ENCODE measurements at places on chromosomes 2 and 18.

GRCh38 chr2:57479981-57480380 lies 566.6 kb upstream of the VRK2 start:
- no peak for DNase-seq

DNA sequence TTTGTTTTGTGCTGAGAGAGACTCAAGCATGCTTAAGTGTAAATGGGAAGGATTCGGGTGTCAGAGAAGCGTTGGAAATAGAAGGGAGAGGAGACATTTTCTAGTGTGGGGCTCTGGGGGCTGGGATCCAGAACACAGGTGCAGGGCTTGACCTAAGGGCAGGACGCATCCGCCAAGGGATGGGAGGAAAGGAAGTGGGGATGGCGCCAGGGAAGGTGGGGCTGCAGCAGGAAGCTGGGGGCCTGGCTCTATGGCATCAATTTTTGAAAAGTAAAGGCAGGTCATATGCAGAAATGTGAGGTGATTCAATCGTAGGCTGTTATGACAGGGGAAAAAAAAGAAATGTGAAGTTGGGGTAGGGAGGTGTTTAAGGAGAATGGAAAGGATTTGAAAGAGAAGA lies 143.2 kb upstream of the SERTAD2 start:
- DNase-seq: no peak

DNA sequence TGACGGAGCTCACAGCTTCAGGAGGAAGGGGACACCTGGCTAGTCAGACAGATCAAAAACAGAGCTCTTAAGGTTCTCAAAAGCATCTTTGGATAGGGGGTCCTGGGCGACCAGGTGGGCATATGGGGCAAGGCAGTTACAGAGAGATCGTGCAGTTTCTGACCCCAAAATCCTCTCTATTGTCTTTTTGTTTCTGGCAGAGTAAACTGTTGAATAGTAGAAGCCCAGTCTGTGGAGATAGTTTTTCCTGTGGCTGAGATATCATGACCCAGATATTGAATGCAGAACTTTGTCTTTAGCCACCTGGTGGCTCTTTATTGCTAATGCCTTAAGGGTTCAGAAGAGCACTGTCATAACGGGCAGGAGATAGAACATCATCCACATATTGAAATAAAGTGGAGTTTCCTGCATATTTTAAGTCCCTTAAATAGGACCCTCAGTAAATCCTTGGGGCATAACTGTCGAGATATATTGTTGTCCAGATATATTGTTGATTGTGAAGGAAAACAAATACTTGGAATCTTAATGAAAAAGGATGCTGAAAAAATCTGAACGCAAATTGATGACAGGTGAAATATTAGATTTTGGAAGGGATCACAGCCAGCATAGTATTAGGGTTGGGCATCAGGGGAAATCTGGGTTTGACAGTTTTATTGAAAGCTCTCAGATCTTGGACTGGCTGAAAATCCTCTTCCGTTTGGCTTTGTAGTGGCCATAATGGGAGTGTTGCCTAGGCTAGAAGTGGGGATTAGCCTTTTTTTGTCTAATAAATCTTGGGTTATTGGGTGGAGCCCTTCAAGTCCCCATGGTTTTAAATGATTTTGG lies 14.1 kb upstream of the ZDBF2 start:
- no peak for DNase-seq

- DNase-seq: no peak
These were observed 85.6 kb upstream of the ST3GAL5 start for GRCh38 chr2:85974390-85974789.

GRCh38 chr2:50650403-50650810 lies 381.5 kb downstream of the NRXN1 start:
- DNase-seq: no peak

DNA sequence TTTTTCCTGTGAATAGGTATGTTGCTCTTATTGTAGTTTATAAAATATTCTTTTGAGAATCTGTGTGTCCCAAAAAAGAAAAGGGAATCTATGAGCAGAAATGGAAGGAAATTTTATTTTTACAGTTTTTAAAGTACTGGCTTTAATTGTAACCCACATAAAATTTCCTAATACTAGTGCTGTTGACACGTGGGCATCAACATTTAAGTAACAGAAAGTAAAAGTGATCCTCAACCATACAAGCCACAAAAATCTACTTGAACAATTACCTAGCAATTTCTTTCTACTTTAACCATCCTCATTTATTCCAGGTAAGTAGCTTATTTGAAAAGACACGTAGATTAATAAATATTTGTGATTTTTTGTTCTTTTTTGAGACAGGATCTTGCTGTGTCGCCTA lies 62.0 kb downstream of the MAP3K20 start:
- DNase-seq: no peak

GRCh38 chr2:235223011-235223410 lies 270.8 kb upstream of the AGAP1 start:
- DNase-seq: no peak

- DNase-seq: no peak
These were observed 25.9 kb upstream of the ZEB2 start for GRCh38 chr2:144545787-144546186.

DNA sequence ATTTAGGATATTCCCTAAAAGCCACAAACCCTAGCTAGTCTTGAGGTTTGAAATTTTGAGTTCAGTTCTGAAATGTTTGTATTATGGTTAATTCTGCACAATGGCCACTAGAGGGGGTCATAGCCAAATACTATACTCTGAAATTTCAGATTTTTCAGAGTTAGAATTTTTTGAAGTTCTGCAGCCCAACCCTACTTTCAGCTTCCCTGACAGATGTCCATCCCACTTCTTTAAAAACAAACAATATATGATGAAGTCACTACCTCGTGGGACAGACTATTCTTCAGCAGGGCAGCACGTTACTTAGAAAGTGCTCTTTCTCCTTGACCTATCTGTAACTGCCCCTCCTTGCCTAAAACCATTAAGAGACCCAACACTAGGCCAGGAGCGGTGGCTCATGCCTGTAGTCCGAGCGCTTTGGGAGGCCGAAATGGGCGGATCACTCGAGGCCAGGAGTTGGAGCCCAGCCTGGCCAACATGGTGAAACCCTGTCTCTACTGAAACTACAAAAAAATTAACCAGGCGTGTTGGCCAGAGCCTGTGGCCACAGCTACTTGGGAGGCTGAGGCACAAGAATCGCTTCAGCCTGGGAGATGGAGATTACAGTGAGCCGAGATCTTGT lies 48.2 kb upstream of the PAPOLG start:
- peak; percentile 37 for DNase-seq

GRCh38 chr18:24456549-24456948 lies 3.9 kb upstream of the HRH4 start:
- DNase-seq: no peak

DNA sequence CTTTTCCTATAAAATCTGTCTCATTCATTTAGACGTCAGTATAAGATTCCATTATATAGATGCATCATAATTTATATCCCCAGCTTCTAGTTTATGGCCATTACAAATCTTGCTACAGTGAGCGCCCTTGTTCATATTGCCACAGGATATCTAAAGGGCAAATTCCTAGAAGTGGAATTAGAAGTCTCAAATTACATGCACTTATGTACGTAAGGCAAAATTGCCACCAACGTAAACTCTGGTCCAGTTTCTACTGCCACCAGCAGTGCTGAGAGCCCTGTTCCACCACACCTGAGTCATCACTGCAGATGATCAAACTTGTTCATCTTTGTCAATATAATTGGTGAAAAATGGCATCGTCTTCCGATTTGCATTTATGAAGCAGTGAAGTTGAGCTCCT lies 90.9 kb upstream of the ID2 start:
- DNase-seq: no peak

DNA sequence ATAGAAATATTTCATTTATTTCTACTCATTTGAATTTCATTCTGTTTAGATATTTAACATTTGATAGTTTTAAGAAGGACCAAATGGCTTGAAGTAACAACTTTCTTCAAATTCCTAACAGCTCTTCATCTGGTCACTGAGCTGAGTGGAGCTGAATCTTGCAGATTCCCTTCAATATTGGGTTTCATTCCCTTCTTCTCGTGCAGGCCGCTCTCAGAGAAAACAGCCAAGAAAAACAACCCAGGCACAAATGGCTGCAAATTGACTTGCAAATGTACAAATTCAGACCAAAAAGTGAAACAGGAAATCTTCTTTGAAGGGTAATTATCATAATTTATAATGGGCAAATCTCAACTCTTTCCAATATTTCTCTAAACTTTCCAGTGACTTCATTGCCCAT lies 30.3 kb upstream of the GCG start:
- DNase-seq: no peak

- DNase-seq: no peak
These were observed 213.6 kb upstream of the CELF4 start for GRCh38 chr18:37779220-37779619.

GRCh38 chr2:42848265-42848664 lies 55.9 kb upstream of the HAAO start:
- no peak for DNase-seq

GRCh38 chr2:101736233-101736632 lies 38.7 kb downstream of the MAP4K4 start:
- DNase-seq: no peak

DNA sequence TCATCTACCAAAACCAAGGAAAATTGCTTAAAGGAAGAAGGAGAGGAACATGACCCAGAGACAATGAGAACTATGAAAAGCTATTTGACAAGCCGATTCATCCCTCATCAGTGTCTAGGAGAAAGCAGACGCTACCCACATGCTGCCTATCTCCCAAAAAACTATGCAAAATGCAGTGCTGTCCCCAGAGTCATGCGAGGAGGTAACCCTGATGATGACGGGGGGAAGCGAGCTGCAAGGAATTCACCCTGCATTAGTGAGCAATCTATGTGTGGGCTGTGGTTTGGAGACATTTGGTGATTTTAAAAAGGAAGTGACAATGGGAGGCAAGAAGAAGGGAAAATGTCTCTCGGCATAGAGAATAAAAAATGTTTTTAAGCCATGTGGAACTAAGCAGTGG lies 472.7 kb downstream of the CMPK2 start:
- DNase-seq: no peak

GRCh38 chr2:142332196-142332595 lies 201.4 kb upstream of the LRP1B start:
- DNase-seq: no peak

DNA sequence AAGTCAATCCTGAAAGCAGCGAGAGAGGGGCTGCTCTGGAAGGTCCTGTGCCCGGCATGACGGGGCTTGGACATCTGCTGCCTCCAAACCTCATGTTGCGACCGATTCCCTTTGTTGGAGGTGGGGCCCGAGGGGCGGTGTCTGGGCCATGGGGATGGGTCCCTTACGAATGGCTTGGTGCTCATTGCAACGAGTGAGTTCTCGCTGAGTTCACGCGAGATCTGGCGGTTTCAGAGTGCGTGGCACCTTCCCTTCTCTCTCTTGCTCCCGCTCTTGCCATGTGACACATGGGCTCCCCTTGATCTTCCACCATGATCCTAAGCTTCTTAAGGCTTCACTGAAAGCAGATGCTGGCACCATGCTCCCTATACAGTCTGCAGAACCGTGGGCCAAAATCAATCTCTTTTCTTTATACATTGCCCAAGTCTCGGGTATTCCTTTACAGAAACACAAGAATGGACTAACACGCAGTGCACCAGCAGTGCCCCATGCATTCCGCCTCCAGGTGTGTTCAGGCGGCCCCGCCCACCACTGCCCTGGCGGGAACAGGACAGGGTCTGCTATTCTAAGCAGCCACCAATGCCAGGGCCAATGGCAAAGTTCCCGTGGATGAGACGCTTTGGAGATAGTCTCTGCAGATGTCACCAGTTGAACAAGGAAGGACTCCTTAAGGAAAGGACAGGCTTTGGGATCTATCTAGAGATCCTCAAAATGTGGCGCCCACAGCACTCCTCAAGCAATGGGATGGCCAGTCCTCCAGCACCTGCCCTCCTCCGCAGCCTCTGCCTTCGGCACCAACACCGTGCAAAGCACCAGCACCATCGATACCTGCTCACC lies 63.4 kb downstream of the ZNF516 start:
- DNase-seq: no peak

DNA sequence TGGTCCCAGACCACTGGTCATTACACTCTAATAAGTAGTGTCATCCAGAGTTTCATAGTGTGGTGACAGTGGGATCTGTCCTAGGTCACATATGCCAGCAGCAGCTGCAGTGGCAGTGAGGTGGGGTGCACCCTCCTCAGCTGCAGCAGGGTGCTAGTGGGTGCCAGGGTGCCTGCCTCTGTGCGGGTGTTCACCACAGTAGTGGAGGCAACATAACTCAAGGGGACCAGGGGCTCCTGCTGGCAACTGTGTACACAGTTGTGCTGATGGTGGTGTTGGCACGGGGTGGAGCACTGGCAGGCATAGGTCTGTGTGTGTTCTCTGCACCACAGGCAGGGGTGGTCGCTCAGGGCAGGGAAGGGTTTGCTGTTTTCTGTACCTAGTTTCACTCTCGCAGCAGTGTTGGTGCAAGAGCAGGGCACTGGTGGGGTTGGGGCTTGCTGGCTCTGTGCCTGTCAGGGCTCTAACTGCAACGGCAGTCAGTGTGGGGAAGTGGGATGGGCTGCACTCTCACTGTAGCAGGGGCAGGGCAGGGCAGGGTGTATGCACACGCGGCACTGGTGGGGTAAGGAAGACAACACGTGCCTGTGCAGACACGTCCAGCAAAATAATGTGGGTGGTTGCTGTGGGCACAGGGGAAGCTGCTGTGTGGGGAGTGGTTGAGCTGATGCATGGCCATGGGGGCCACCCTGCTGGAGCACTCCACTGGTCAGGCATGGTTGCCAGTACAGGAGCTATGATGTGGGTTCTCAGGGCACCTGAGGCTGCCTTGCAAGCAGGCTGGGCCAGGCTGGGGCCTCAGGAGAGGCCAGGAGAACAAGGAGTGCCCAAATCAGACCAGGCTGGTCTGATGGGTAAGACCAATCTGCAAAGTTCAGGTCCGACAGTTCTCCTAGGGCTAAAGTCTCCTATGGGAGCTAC lies 226.6 kb downstream of the MEIS1 start:
- DNase-seq: no peak

DNA sequence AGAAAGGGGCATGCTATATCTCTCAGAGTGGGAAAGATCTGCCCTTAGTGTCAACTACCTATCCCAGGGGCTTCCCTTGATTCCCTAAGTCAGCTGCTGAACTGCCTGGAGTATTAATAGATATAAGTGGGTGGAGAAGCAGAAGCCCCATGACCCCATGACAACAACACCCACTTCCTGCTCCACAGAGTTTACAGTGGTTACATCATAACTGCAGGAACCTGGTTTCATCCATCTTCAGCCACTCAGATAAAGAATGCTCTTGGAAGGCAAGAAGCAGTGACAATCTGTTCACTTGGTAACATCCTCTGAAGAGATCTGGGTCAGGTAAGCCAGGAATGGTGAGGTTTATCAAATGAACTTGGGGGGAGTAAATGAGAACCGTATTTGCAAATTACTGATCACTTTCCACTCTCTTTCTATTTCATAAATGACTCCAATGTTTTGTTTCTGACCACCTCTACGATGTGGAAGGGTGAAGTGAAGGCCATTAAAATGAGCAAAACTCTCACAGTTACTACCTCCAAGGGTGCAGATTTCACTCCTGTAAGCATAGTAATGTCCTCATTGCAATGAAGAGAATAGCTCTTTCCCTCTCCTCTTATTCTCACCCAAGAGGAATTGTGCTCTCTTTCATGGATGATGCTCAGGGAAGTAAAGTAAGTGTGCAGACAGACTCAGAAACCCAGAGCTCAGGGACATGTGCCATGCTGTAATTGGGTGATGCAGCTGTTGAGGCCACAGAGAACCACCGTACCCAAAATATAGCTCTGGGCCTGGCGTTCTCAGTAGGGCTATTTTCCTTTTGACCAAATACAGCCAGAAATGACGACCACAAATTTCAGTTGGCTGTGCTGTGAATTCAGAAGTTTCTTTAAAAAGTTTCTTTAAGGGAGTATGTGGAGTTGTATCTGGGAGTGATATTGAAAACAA lies 192.8 kb upstream of the APCDD1 start:
- DNase-seq: no peak

- DNase-seq: no peak
These were observed 523.3 kb downstream of the CMPK2 start for GRCh38 chr2:6342273-6342920.

- no peak for DNase-seq
These were observed 43.0 kb upstream of the ITSN2 start for GRCh38 chr2:24403168-24403831.
